Non-pigmented ciliary epithelial cell (primary cell): ENCODE measurements at places on chromosomes 16 and 17.

DNA sequence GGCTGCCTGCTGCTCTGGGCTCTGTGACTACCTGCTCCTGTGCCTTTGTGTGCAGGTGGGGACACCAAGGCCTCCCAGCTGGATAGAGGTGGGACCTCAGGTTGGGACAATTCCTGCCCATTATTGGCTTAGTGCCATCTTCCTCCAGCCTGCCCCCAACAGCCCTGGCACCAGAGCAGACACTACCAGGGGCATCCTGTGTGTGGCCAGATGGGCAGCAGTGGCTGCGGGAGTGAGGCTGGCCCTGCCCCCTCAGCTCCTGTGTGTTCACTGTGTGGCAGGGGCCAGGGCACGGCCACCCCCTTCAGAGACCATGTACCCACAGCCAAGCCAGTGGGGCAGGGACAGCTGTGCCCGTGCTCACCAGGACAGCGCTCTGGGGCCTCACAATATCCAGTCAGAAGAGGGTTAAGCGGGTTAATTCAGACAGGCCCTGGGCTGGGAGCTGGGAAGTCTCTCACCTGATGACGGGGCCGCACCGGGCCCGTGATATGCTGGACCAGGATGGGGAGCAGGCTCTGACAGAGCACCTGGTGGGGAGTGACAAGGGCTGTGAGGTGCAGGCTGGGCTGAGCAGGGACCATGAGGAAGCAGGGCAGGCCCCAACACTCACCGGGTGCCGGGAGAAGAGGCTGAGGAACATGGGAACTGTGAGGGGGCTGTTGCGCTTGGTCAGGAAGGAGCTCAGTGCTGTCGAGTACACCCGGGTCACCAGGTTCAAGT is 13.0 kb downstream of the MYBBP1A start:
- DNase-seq = no peak

- no peak for DNase-seq
Measured at GRCh38 chr16:24037335-24037734, 201.6 kb downstream of the PRKCB start.

DNA sequence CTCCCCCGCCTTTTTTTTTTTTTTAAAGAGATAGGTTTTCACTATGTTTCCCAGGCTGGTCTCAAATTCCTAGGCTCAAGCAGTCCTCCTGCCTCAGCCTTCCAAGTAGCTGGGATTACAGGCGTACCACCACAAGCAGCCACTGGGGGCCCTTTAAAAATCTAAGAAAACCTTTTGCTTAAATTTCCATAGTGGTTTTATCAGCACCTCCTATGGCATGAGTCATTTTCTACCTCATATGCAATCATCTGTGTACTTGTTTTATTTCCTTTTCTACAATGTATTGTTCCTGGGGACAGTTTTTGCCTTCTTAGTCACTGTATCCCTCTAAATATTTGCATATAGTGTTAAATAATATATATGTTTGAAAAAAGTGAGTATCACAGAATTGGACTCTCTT is 29.2 kb downstream of the GNA13 start:
- DNase-seq = peak; percentile 49

GRCh38 chr16:75537776-75538175 is 1.9 kb upstream of the CHST5 start:
- DNase-seq = no peak

DNA sequence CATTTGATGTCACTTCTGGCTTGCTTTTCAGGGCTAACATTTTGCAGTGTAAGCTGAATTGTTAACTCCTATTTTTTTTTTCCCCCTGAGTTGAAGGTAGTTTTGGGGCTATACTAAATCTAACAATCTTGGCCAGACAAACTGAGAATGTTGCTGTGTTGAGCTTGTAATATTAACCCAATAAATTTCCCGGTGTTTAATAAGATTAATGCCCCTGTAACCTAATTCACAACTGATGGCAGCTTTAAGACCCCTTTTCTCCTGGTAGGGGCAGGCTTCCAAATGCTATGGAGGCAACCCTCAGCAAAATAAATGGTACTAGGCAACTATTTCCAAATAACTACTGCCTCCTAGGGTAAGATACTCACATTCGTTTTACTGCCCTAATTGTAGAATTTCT is 549.6 kb upstream of the KIF2B start:
- no peak for DNase-seq

- DNase-seq = no peak
Measured at GRCh38 chr16:48904333-48904732, 294.4 kb upstream of the N4BP1 start.
